Left lobe of liver (tissue), 2 donors: ENCODE measurements at places on chromosomes 7 and 10.

GRCh38 chr7:142389544-142389943, 131.7 kb upstream of the PRSS58 start:
- no peak for DNase-seq

GRCh38 chr10:30991647-30992011, 40.0 kb downstream of the ZNF438 start:
- DNase-seq: peak; percentile 60

GRCh38 chr10:72953687-72954086, 919 bp downstream of the PLA2G12B start:
- DNase-seq: peak; percentile 72

GRCh38 chr10:22553452-22553995, 160.9 kb downstream of the PIP4K2A start:
- DNase-seq: no peak
